Astrocyte of the spinal cord (primary cell): ENCODE measurements at places on chromosomes 11 and 22.
A peak's percentile ranks its signal among the peaks of the same experiment; 100 is the strongest.

GRCh38 chr11:68750195-68751003 is 921 bp downstream of the TESMIN start:
- no peak for DNase-seq

GRCh38 chr11:6228520-6228919 is 5.9 kb downstream of the FHIP1B start:
- DNase-seq: no peak

DNA sequence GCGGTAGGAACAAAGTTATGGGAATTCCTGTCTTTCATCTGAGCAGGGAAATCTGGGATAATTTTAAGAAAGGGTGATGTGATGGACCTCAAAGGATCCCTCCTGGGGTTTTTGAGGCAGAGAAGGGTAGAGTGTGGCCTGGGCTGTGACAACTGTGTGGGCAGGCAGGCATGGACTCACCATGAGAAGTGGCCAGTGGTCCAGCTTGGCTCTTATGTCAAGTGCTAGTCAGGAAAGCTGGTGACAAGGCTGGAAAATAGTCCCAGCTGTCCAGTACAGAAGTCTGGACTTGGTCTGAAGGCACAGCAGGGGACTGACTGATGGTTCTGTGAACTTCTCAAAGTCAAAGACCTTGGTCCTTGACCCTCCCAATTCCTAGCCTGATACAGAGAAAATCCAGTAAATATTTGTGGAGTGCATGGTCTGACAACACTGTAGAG is 1.7 kb downstream of the PPFIBP2 start:
- no peak for DNase-seq

DNA sequence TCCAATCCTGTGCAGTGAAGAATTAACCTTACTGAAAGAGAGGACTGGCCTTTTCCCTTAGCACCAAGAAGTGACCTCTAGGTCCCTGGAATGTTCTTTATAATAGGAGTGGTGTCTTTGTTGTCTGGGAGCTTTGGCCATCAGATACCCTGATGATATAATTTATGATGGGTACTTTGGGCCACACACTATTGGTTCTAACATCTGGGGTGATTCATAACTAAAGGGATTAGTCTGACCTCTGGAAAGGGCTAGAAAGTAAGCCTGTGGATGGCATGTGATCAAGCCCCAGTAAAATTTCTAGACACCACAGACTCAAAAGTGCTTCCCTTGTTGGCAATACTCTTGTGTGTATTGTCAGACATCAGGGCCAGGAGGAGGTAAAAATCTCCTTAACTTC is 891.2 kb downstream of the KCNA4 start:
- no peak for DNase-seq

- DNase-seq: no peak
Observed at GRCh38 chr11:132876239-132876638, 656.1 kb downstream of the OPCML start.

DNA sequence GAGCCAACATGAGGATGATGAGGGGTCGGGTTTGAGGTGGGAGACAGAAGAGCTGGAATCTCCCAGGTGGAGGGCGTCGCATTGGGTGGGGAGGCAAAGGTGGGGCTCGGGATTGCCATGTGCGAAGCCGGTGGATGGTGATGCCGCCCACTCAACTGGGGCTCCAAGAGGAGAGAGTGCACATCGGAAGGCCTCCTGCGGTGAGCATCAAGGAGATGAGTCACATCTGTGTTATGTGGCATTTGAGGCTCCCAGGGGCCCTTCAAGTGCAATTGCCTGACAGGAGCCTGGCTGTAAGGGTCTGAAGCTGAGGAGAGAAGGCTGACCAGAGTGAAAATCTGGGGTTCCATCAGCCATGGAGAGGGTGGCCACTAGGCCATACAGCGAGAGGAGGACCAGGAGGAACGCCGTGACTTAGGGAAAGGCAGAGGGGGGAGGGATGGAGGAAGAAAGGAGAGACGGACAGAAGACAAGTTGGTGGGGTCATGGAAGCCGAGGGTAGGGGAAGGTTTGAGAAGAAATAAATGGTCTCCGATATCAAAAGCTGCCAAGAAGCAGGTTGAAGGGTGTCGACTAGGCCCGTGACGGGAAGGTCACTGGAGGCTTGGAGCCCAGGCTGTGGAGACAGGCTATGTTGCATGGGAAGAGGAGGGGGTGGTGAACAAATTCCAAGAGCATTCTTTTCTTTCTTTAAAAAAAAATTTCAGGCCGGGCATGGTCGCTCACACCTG is 21.3 kb downstream of the RASD2 start:
- peak; percentile 74 for DNase-seq

DNA sequence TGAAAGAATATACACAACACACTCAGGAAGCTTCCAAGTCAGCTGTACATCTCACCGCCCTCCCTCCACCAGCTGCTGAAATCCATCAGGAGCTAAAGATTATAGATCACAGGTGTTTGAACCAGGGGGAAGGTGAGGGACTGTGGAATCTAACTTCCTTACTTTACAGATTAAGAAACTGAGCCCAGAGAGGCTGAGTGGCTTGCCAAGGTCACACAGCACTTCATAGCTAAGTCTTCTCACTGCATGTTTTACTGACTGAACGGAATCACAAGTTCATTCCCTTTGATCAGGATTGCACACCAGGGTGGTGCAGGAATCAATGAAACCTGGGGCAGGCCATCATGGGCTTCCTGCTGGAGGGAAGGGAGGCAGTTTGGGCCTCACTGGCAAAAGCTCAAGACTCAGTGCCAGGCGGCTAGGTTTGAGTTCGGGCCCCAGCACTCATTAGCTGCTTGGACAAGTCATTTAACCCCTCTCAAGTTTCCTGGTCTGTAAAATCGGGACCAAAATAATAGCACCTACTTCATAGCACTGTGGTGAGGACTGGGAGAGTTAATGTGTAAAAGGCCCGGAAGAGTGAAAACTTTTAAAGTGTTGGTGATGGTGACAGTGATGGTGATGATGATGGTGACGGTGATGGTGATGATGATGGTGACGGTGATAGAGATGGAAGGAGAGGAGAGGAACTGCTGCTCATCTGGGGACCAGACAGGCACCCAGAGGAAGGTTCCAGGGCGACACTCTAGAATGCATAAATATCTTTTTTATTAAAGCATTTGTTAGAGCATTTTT is 8.2 kb downstream of the CD5 start:
- no peak for DNase-seq

GRCh38 chr22:25448435-25449051 is 115.9 kb upstream of the GRK3 start:
- peak; percentile 19 for DNase-seq

DNA sequence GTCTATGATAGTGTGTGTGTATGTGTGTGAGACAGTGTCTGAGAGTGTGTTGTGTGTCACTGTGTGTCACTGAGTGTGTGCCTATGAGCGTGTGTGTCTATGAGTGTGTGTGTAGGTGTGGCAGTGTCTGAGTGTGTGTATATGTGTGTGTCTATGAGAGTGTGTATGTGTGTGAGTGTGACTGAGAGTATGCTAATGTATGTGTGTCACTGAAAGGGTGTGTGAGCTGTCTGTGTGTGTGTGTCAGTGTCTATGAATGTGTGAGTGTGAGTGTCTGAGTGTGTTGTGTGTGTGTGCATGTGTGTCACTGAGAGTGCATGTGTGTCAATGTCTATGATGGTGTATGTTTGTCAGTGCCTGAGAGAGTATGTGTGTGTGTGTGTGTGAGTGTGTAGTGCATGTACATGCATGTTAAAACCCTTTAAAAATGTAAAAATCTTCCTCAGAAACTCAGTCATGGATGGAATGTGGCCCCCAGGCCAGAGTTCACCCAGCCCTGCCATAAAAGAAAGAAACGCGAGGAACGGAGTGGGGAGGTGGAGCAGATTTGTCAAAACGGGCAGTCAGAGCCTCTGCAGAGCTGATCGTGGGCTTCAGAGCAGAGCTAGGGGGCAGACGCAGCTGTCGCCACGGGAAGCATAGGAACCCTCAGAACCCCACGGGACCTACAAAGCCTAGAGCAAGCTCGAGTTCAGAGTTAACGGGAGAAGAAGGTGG is 218.8 kb downstream of the CTTN start:
- DNase-seq: no peak

DNA sequence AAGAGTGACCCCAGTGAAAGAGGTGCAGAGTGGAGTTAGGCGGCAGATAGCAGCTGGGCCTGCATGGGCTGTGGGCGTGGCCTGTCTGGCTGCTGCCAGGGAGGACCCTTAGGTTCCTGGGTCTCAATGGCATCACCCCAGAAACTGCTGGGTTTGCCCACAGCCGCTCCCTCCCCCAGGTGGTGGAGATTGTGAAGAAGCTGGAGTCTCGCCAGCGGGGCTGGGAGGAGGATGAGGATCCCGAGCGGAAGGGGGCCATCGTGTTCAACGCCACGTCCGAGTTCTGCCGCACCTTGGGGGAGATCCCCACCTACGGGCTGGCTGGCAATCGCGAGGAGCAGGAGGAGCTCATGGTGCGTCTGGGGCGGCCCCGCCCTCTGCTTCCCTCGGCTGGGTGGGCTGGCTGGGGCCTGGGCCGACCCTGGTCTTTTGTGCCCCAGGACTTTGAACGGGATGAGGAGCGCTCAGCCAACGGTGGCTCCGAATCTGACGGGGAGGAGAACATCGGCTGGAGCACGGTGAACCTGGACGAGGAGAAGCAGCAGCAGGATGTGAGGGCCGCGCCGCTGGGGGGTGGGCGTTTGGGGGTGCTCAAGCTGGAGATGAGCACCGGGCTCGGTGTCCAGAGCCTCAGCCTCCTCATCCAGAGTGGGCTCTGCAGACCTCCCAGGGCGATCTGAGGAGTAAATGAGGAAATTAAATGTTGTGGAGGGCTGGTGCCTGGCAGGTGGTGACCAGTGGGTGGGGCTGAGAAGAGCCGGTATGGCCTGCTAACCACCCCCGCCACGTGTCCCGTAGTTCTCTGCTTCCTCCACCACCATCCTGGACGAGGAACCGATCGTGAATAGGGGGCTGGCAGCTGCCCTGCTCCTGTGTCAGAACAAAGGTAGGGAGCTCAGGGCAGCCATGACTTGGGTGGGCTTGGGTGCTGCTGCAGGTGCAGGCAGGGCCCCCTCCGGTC is 15.0 kb downstream of the SART1 start:
- DNase-seq: no peak

- DNase-seq: no peak
Observed at GRCh38 chr22:50731811-50732624, 6.0 kb upstream of the ACR start.

DNA sequence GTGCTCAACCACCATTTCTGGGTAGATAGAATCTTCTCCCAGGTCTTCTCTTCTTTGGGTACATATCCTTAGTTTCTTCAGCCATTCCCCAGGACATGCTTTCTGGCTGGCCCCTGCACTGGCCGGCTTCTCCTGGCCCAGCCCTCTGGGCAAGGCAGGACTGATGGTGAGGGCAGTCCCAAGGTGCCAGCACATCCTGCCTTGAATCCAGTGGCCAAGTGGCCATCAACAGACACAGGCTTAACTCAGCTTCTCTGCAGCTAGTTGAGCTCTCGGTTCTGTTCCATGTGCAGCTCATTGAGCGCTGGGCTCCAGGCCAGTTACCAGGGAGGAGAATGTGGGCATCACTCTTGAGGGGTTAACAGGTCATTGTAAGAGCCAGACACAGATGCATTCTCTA is 17.6 kb downstream of the SMIM38 start:
- DNase-seq: no peak

DNA sequence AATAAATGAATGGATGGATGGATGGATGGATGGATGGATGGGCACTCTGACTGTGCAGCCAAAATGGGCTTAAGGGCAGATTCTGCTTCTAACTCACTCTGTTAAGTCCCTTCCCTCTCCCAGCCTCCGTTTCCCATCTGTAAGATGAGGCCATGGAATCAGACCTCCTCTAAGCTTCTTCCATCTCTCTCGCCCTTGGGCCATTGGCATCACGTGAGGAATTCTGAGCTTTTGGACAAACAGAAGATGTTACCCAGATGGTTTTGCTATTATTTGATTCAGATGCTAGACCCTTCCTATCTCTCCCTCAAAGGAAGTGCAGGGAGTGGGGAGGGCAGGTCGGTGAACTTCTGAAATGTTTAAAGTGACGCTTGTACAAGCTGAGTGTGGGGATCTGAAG is 4.0 kb upstream of the CYTH4 start:
- DNase-seq: no peak

DNA sequence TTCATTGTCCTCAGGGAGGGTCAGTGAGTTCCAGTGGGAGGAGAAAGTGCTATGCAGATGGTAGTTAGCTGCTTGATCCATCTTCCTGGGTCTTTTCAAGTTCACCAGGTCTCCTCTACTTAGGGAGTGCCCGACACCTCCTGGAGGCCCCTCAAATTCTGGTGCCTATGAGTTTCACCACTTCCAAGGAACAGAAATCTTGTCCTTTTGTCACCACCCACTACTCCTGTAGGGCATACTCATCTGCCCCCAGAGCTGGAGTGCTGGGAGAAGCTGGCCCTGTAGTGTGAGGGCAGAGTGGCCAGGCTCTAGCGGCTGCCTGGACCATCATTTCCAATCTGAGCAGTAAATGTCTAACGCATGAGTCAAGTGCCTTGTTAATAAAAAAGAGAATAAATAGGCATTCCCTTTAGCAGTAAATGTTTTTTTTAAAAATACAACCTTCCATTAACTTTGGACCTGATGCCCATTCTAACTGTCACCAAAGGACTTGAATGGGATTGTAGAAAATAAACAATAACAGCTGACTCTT is 12.5 kb downstream of the IRAG1 start:
- DNase-seq: no peak

- no peak for DNase-seq
Observed at GRCh38 chr22:47158457-47158856, 396.0 kb downstream of the TBC1D22A start.

- DNase-seq: no peak
Observed at GRCh38 chr11:8531312-8531711, 62.7 kb downstream of the STK33 start.

DNA sequence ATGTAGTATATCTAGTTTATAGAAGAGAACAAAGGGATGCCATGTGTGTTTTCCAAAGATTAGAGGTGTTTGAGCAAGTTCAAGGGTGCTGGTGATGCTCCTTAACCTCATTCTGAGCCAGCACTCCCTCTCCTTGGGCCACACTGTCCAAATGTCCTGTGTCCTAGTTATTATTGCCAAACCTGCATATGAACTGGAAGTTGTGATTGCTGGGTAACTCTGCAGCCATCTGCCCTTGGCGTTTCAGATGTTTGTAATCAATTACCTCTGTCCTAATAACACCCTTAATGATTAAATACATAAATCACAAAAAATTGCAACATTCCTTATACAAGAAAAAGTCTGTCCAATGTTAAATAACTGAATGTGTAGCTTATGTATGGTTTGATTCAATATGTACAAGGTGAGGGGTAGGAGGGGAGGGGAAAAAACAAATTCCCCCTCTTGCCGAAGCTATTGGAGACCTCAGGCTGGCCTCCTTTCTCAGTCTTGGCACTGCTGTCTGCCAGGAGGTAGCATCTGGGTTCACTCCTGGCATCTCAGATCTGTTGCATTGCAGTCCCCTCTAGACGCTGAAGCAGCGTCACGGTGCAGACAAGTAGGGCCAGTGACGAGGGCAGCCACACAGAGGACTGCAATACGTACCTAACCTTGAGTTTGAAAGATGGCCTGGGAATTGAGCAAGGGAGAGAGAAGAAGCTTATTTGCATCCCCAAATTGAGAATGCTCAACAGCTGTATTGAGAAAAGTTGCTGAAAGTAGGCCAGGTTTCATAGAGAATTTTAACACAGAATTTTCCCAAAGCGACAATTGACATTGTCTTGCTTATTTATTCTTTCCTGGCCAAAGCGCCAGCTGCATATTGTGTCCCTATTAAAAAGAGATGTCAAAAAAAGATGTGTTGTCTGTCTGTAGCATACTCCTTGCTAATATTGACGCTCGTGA is 89.6 kb upstream of the ARHGAP32 start:
- DNase-seq: no peak
